GM23338 (cell line): ENCODE measurements at places on chromosomes 3 and 15.

DNA sequence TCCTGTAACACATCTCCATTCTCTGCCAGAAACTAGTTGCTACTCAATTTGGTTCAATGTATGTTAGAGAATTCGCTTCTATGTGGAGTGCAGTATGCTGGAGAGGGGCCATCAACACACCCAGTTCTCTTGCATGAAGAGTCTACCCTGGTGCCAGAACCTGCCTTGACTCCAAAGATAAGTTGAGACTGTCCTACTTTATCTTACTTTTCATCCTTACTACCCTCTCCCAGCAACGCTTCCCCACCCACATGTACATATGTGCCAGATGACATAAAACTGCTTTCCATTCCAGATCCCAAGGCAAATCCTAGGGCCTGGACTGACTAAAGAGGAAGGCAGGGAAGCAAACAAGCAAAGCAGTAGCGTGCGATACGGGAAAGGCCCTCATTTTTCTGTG, 442.6 kb upstream of the THRB start:
- no peak for DNase-seq

- no peak for DNase-seq
Measured at GRCh38 chr3:149090461-149090860, 4.1 kb upstream of the HLTF start.

GRCh38 chr15:25596644-25597562, 158.1 kb upstream of the UBE3A start:
- DNase-seq = peak; percentile 10

DNA sequence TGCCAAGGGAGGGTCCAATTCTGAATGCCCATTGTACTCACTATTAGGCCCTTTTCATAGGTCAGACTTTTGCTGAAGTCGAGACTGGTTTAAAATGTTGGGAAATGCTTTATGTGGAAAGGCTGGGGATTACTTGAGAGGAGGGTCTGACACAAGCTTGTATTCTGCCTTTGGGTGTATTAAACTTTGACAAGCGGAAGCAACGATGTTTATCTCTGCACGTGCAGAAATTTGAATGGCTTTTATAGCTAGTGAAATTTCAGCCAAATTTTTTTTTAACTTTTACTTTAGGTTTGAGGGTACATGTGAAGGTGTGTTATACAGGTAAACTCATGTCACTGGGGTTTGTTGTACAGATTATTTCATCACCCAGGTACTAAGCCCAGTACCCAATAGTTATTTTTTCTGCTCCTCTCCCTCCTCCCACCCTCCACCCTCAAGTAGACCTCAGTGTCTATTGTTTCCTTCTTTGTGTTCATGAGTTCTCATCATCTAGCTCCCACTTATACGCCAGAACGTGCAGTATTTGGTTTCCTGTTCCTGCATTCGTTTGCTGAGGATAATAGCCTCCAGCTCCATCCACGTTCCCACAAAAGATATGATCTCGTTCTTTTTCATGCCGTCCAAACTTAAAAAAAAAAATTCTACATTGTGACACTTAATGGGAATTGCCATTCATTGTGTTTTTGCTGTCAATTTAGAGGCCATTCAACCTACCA, 223.0 kb upstream of the BHLHE40 start:
- DNase-seq = no peak

GRCh38 chr3:20890111-20890519, 704.1 kb upstream of the SGO1 start:
- DNase-seq = no peak

DNA sequence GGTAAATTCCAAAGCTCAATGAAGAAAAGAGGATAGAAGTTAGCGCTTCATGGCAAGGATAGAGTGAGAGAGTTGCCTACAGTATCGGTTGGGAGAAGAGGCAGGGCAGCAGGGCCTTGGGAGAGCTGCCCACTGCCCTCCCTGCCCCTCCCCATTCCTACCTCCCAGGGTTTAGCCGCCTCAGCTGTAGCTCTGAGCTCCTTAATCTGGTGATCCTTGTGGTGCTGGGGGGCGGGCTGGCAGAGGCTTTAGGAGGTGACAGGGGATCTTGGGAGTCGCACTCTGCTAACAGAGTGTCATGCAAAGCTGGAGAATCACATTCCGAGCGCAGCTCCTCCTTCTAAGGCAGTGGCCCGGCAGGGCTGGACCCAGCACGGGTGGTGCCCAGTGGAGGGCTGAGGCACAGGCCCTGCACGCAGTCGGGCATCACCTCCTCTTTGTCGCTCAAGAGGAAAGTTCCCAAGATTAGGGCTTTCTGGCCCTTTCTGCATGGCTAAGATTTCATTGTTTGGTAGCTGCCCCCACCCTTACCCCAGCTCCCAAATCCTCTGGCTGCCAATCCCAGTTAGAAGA, 57.1 kb upstream of the POLG start:
- no peak for DNase-seq

DNA sequence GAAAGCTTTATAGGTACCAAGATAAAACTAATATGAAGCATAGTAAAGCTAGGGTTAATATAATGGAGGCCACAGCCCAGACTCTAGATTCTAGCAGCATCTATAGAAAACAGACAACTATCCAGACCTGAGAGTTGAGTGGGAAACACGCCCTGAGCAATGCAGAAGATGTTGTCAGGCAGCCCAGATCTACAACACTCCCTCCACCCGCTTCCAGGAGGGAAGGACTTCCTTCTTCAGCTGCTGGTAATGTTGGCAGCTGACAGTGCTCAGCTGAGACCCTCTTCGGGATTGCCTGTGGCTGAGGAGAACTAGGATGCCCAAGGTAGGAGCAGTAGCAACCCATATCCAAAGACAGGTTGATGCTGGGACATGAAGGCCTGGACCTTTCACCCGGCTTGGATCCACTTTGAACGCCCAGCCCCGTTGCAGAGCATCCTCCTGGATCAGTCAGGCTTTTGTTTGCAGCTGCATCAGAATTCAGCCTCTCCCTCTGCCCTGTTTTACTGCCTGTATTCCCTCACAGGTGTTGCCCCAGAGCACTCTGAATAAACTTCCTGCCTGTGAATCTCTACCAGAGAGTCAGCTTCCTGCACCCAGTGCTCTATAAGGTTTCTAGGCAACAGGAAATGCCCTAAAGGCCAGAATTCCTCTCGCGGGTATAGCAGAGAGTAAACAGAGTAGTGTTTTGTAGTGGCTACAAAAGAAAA, 174.7 kb upstream of the IL12A start:
- DNase-seq = peak; percentile 91

DNA sequence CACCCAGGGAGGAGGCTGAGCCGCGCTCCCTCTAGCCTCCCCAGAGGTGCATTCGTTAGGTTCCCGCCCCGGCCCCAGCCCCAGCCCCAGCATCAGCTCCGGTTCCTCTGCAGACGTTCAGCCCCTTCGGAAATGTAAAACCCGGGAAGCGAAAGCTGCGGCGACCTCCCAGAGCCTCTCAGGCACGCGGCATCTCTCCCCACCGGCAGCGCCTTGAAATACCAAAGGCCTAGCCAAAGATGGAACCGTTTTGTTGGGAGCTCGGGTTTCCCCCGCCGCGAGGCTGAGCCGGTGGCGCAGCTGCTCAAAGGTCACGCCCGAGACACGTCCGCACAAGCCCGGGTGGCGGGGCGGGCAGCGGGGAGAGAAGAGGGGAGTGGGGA, 77.8 kb upstream of the HES1 start:
- peak; percentile 92 for DNase-seq

DNA sequence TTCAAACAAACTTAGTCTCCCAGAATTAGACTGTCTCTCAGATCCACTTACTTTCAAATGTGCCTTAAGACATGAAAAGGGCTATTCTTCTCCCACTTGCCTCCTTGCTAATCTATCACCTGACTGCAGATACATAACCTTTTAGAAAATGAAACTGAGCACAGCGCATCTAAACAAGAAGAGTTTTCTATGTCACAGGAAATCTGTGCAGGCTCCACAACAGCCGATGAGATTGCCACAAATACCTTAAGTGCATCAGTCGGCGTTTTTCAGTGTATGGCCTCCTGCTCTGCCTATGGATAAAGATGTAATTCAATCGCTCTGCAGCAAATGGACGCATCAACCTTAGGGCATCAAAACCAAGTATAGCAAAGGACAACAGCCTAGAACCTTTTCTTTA, 544.2 kb downstream of the FOXP1 start:
- DNase-seq = no peak

DNA sequence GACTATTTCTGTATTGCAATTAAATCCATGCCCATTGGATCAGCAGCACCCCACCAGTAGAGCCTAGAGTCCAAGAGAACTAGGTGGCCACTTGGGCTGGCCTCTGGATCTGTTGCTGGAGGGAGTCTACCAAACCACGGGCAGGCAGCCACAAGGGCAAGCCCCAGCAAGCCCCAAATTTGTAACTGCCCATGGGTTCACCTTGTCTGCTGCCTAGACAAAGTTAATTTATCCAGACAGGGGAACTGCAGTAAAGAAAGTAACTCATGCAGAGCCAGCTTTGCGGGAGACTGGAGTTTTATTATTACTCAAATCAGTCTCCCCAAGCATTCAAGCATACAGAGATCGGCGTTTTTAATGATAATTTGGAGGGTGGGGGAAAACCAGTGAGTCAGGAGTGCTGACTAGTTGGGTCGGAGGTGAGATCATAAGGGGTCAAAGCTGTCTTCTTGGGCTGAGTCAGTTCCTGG, 74.0 kb upstream of the TERB2 start:
- DNase-seq = no peak

GRCh38 chr3:132772252-132772651, 50.0 kb upstream of the NPHP3 start:
- DNase-seq = no peak

DNA sequence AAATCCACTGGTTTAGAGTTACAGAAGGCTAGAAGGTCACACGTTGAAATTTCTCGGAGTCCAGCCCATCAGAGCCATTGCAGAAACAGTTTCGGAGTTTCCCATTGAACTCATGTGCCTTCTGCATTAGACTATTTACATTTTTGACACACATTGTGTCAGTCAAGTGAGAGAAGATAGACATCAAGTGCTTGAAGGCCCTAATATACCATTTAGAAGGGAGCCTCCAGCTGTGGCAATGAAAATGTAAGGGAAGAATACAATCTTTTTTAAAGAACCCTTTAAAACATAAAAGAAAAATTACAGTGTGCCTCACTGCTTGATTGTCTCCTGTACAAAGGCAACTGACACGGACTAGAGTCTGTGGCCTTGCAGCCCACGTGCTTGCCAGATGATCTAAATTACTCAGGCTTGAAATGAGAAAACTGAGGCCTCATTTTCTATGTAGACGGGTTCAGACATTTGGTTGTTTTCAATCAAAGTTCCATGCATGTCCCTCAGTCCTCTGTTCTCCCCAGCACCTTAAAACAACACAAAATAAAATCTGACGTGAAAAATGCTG, 650.5 kb downstream of the ROBO2 start:
- DNase-seq = no peak

DNA sequence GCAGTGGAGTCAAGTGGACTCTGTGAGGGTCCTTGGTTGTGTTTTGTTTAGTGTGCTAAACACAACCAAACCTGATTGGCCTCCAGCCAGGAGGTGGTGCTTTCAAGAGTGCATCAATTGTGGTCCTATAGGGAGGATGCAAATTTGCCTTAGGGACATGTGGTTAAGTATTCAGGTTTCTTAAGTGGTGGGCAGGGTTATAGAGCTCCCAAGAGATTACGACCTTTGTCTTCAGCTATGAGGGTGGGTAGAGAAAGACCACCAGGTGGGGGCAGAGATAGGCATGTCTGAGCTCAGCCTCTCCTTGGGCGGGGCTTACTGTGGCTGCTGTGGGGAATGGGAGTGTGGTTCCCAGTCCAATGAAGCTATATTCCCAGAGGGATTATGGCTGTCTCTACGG, 186.6 kb downstream of the SQOR start:
- no peak for DNase-seq

- DNase-seq = no peak
Measured at GRCh38 chr15:29990954-29991353, 91.8 kb upstream of the GOLGA8J start.

DNA sequence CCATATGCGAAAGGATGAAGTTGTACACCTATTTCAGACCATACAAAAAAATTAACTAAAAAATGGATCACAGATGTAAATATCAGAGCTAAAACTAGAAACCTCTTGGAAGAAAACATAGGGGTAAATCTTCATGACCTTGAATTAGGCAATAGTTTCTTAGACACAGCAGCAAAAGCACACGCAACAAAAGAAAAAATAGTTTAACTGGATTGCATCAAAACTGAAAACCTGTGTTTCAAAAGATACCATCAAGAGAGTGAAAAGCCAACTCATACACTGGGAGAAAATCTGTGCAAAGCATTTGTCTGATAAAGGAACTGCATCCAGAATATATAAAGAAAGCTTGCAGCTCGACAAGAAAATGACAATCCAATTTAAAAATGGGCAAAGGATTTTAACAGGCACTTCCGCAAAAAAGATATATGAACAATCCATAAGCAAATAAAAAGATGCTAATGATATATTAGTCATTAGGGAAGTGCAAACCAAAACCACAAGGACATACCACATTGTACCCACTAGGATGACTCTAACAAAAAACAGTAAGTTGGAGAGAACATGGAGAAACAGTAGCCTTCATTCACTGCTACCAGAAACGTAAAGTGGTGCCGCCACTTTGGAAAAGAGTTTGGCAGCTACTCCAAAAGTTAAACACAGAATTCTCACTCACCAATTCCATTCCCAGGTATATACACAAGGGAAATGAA, 263.1 kb downstream of the ADAMTS17 start:
- no peak for DNase-seq

GRCh38 chr3:128517648-128518047, 24.6 kb upstream of the GATA2 start:
- DNase-seq = no peak

DNA sequence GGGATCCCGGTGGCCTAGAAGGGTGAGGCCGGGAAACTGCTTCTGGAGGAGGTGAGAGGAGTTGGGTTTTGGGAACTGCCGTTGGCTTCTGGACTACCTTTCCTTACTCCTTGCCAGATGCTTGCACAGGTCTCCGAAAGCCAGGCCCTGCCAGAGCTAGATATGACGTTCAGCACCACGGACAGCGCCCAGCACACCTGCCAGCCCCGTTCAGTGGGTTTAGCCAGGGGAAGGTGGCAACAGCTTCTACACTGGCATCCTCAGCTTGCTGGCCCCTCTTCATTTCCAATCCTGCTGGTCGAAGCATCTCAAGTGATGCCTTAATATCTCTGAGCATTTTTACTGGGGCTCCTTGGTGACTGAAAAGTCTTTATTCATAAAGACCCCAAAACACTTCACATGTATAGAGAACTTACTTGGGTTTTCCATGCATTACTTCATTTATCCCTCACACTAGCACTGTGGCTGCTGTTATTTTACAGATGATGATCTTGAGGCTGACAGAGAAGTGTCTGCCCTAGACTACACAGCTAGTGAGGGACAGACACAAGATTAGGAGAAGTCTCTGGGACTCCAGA, 21.9 kb downstream of the HCN4 start:
- peak; percentile 93 for DNase-seq

DNA sequence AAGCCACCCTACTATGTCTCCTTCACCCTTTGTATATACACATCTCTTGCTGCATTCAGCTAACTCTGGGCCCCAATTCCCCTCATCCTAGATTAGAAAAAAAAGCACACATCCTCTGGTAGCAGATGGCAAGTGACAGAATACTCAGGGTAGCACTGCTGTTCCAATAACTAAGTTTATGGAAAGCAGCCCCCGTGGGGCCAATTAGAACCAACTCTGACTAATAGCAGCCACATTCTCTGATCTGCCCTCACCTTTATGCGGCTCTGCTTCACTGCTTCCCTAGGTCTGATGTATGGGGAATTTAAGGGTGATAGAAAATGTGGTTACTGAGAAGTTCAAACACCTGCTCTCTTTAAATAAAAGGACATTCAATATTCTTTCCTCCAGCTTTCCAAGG, 74.9 kb upstream of the SETMAR start:
- DNase-seq = no peak
